Suppressor macrophage (primary cell): ENCODE measurements at places on chromosomes 1 and 21.

- DNase-seq: no peak
These were observed 13.5 kb upstream of the TINAGL1 start for GRCh38 chr1:31562707-31563360.

DNA sequence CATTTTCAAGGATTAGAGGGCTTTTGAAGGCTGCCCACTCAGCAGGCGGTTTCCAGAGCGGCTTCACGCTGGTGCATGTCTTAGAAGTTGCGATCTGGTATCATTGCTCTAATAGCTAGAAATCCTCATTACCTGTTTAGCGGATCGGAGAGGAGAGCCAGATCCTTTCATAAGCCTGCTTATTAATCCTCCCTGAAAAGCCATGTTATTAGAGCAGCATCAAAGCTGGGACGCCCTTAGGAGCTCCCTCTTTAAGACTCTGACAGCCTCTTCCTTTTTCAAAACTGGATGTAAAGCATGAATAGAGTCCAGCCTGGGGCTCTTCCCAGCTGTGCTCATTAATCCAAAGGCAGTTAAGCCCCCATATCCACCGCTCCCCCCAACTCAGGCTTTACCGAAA is 13.9 kb upstream of the CTSE start:
- DNase-seq: no peak

GRCh38 chr1:14915356-14916054 is 238.0 kb upstream of the TMEM51 start:
- DNase-seq: peak; percentile 70

GRCh38 chr1:22975694-22976093 is 3.0 kb upstream of the LACTBL1 start:
- no peak for DNase-seq

DNA sequence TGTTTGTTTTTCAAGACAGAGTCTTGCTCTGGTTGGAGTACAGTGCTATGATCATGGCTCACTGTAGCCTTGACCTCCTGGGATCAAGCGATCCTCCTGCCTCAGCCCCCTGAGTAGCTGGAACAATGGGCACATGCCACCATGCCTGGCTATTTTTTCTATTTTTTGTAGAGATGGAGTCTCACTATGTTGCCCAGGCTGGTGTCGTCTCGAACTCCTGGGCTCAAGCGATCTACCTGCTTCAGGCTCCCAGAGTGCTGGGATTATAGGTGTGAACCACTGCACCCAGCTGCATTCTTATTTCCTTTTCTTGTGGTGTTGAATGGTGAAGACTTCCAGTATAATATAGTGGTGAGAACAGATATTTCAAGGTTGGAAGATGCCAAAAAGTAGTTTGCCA is 28.0 kb downstream of the B3GALT5 start:
- no peak for DNase-seq

DNA sequence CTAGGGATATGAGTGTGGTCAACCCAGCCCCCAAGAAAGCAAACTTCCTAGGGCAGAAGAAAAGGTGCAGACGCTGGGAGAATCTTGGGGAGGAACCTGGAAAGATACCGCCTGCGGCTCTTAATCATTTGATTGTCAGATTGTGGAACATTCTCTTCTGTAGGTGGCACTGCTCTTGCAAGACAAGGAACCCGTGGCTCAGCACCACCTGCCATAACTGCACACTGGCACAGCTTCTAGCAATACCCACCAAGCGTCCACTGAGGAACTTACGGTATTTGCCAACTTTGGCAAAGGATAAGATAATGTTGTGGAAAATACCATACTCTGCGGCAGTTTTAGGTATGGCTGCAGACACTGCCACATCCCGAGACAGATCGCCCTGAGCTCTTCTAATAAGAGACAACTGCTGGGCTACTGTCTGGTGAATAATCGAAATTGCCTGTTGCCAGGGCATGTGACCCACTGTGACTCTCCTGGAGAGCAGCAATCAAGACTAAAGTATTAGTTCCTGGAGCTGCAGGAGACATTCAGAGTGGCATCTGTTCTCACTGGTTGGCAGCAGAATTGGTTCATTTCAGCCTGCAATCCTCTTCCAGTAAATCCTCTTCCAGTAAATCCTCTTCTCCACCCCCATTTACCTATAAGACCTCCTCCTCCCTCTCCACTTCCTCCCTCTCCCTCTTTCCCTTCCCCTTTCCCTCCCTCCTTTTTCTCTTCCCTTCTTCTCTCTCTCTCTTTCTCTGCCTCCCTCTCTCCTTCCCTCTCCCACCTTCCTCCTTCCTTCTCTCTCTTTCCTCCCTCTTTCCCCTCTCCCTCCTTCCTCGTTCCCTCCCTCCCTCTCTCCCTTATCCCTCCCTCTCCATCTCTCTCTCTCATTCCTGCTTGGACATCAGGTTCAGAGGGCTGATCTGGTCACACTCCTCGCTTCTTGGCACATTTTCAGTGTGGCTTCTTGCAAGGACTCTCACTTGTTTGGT is 49.7 kb upstream of the B3GALT5 start:
- no peak for DNase-seq

- DNase-seq: no peak
These were observed 238.4 kb upstream of the JUN start for GRCh38 chr1:59022199-59022598.

DNA sequence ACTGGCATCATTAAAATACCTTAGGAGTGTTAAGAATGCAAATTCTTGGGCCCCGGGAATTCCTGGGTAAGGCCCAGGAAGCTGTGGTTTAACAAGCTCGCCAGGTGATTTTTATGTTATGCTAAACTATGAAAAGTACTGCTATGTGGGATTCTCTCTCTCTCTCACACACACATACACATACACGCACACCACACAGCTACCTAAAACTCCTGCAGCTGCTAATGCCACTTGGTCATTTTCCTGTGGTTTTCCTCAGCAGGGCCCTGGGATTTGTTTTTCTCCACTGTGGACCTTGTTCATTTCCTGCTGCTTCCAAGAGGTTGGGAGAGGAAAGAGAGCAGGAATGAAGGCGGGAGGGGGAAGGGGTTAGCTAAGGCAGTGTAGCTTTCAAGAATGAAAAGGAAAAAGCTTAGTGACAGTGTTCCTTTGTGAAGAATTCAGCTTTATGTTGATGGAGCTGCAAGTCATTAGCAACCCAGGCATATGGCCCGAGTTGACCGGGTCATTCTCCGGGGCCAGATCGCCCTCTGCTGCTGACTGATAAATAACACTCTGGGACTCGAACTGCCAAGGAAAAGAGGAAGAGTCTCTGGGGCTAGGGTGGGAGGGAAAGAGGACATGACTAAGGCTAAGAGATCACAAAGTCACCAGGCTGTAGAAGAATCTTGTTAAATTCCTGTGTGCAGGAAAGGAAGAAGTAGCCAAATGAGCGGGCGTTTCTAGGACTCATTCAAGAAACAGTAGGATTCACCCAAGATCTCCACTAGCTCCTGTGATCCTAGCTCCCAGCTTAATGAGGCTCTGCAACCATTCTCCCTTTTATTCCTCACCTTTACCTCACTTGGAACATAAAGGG is 30.5 kb upstream of the LRIG2 start:
- DNase-seq: peak; percentile 91

GRCh38 chr1:47612819-47613218 is 175.0 kb downstream of the FOXD2 start:
- no peak for DNase-seq

GRCh38 chr1:223226271-223226670 is 83.2 kb upstream of the TLR5 start:
- DNase-seq: no peak
